ENCODE measurements at places on chromosomes 5 and 9.

DNA sequence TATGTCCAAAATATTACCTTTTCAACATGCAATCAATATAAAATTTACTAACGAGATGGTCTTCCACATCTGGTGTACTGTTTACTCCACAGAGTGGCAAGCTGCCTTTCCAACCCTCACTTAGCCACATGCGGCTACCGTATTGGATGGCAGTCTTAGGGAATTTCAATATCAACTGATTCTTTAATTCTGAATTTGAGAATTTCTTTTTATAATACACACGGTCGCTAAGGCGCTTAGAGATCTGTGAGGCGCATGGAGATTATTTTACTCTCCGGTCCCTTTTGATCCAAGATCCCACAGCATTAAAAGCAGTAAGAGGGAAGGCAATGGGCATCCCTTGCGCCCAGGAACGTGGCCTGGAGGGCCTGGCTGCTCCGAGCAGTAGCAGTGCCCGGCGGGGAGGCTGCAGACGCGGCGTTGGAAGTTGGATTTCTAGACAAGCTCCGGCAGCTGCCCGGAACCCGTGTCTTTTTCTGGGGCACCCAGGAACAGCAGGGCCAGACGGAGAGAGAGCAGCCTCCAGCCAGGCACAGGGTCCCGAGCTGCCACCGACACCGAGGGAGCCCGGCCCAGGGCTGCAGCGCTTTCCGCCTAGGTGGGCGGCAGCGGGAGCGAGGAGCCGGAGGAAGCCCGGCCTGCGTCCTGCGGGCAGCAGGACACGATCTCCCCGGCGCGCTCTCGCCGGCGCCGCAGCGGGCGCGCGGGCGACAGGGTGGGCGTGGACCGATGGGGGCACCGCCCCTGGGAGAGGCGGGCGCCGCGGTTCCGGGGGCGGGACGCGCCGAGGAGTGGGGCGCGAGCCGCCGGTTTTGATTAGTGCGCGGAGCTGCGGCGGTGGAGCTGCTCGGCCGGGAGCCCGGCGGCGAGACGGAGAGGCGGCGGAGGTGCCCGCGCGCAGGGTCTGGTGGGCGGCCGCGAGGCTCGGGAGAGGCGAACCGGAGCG lies at the start of gene UGCG:
UGCG (plus strand) TSS at position 819 of the 946 bp plus-strand sequence. CDS start 402 bp downstream, outside the sequence.
- peak; percentile 90 for DNase-seq

- no peak for DNase-seq
Measured at GRCh38 chr9:4661611-4662010, 483 bp upstream of the PLPP6 start.

DNA sequence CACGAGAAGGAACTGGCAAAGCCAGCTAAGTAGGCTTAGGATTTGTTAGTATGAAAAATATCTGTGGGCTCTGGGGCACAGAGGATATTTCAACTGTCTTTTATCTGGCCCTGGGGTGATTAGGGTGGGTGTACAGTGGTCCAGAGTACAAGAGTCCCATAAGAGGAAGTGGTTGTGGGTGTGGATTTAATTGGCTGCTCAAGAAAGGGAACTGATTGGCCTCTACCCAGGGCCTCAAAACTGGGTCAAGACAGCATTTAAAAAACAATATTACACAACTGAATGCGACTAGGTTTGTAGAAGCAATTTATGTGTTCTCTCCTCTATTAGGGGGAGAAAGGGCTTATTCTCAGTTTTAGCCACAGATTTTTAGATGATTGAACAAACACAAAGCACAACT lies 1353.4 kb upstream of the WWC1 start:
- DNase-seq = no peak

GRCh38 chr9:129280236-129280622 lies 102.2 kb upstream of the IER5L start:
- peak; percentile 33 for DNase-seq

- no peak for DNase-seq
Measured at GRCh38 chr9:120857481-120857880, 14.8 kb upstream of the PSMD5 start.

DNA sequence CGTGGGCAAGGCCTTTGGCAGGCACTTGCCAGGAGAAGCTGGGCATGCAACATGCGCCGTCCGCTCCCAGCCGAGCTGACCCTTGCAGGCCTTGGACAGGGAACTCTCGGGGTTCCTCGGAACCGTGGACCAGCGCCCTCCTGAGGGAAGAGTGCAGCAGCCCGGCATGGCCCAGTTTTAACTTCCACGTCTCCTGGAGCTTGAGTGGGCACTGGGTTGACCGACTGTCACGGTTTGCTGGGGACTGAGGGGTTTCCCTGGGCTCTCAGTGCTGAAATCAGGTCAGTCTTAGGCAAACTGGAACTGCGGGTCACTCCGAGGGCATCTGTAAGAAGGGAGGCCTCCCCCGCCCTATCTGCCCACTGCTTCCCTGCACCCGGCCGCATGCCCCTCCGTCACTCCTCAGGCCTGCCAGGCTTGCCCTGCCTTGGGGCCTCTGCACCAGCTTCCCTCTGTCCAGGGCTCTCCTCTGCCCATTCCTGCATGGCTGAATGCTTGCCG lies 87.0 kb upstream of the PHYKPL start:
- DNase-seq = no peak

DNA sequence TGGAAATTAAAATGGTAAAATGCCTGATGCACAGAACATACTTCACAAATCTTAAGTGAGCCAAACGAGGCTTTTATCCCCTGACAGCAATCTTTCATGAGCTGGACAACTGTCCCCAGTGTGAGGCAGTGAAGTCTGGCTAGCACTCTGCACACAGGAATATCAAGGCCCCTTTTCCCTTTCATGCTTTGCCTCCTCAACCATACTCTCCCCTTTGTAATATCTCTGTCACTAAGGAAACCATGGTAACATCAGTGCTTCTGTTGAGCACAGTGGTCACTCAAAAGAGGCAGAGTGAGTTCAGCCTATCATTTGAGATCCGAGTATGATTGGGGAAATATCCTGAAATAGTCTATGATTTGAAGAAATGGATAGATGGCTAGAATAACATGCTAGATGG lies 318.3 kb downstream of the ENC1 start:
- no peak for DNase-seq
